NCI-H187 (cell line): ENCODE measurements at places on chromosomes 7 and 10.

- no peak for DNase-seq
Observed at GRCh38 chr10:51321980-51322379, 247.7 kb downstream of the PRKG1 start.

GRCh38 chr7:72334066-72334465 lies 78.1 kb downstream of the CALN1 start:
- DNase-seq: no peak

GRCh38 chr7:105675934-105676371 lies 94.7 kb upstream of the EFCAB10 start:
- DNase-seq: peak; percentile 54

DNA sequence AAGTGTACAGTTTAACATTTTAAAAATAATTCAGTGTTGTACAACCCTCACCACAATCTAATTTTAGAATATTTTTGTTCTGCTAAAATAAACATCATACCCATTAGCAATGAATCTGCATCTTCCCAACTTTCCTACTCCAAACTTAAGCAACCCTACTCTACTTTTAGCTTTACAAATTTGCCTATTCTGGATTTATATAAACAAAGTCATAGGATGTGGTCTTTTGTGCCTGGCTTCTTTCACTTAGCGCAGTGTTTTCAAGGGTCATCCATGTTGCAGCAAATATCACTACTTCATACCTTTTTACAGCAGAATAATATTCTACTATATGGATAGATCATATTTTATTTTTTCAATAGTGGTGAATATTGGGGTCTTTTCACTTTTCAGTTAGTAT lies 18.9 kb downstream of the CALML3 start:
- no peak for DNase-seq

DNA sequence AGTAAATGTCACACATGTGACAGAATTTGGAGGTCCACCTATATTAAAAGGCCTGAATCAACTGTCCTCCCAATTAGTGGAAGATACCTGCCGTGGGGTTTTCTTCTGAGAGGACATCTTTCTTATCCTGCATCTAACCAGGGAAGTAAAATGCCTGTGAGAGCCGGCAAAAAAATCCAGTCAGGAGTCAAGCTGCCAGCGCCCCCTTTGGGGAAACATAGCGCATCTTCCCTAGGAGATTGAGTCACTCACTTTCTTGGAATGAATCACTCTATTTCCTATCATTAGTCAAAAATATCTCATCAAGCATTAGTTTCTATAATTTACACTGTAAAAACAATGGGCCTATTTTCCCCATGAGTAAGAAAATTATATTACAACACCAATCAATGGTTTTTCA lies 66.4 kb upstream of the ANK3 start:
- no peak for DNase-seq

- no peak for DNase-seq
Observed at GRCh38 chr7:32616625-32617024, 121.3 kb downstream of the AVL9 start.

DNA sequence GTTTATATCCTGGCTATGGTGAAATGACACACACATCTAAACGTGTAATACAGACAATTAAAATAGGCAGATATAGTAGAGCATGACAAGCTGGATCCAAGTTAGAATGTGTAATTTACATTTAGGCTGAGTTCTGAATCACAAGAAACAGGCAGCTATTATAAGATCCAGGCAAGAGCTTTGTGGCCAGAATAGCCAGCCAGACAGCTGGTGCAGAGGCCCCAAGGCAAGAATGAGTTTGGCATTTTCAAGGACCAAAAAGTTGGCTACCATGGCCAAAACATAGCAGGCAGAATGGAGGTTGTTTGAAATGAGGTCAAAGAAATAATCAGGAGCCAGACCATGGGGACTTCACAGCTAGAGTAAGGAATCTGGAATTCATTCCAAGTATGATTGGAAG lies 281.7 kb downstream of the MTERF1 start:
- DNase-seq: no peak

DNA sequence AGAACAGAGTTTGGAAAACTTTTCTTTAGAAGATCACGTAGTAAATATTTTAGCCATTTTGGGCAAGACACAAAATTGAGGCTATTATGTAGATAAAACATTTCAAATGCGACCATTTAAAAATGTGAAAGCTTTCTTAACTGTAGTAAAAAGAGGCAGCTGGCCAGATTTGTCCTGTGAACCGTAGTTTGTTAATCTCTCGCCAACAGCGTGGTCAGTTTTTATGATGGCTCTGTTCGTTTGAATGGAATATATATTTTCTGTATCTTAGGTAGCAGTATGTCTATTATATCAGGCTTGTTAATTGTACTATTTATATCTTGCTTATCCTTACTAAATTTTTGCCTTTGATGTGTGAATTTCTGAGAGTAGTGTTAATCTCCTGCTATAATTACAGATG lies 124.9 kb downstream of the CCSER2 start:
- DNase-seq: no peak

- DNase-seq: no peak
Observed at GRCh38 chr10:44860811-44861736, 50.1 kb upstream of the TMEM72 start.

GRCh38 chr10:81127931-81128330 lies 590.2 kb downstream of the SH2D4B start:
- DNase-seq: no peak

- DNase-seq: no peak
Observed at GRCh38 chr7:8254667-8255066, 7.3 kb downstream of the ICA1 start.

DNA sequence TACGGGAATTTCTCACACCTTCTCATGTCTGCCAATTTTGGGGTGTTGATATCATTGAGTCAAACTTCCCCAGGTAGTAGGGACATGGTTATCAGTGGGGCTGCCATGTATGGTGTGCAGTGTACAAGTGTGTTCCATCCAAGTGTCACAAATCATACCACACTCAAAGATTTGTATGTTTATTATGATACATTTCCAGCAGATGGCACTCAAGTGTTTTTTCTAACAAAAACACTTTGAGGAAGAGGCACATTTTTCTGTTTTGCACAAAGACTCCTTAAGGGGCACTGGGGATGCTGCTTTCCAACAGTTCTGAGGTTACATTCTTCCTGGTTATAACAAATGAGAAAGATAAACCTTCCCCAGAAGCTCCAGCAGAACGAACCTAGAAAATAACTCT lies 414.5 kb downstream of the REEP3 start:
- DNase-seq: no peak

GRCh38 chr10:12510501-12510941 lies 161.2 kb downstream of the CAMK1D start:
- DNase-seq: no peak

DNA sequence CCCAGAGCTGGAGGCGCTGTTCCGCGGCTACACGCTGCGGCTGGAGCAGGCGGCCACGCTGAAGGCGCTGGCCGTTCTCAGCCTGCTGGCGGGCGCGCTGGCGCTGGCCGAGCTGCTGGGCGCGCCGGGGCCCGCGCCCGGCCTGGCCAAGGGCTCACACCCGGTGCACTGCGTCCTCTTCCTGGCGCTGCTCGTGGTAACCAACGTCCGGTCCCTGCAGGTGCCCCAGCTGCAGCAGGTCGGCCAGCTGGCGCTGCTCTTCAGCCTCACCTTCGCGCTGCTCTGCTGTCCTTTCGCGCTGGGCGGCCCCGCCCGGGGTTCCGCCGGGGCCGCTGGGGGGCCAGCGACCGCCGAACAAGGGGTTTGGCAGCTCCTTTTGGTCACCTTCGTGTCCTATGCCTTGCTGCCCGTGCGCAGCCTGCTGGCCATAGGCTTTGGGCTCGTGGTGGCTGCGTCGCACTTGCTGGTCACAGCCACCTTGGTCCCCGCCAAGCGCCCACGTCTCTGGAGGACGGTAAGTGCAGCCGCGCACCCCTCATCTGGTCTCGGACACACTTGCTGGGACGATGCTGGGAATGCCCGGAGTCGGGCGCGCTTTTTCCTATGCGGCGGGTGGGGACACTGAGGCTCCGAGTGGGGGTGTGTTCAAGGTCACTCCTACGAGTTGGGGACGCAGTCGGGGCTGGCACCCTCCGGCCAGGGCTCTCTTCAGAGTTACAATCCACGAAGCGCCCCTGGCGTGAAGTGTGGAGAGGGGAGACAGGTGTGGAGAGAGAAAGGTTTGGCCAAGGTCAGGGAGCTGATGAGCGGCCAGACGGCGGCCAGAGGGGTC lies 717 bp downstream of the ADCY1 start:
- DNase-seq: no peak

DNA sequence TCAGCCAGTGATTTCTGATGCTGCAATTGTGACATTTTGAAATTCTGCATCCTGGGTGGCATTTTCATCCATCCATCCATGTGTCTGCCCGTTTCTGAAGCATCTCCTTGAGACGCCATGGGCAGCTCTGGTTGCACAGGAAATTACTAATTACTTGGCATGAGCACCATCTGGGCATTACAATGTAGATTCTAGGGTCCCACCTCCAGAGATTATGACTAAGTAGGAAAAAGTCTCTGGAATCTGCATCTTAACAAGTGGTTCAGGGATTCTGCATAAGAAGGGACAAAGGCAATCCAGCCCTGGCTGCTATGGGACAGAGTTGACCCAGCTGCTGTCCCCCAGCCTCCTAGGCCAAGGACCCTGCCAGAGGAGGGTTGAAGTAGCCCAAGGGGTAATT lies 65.3 kb downstream of the CUZD1 start:
- no peak for DNase-seq

- DNase-seq: no peak
Observed at GRCh38 chr10:1735562-1735961, 1.8 kb downstream of the ADARB2 start.

DNA sequence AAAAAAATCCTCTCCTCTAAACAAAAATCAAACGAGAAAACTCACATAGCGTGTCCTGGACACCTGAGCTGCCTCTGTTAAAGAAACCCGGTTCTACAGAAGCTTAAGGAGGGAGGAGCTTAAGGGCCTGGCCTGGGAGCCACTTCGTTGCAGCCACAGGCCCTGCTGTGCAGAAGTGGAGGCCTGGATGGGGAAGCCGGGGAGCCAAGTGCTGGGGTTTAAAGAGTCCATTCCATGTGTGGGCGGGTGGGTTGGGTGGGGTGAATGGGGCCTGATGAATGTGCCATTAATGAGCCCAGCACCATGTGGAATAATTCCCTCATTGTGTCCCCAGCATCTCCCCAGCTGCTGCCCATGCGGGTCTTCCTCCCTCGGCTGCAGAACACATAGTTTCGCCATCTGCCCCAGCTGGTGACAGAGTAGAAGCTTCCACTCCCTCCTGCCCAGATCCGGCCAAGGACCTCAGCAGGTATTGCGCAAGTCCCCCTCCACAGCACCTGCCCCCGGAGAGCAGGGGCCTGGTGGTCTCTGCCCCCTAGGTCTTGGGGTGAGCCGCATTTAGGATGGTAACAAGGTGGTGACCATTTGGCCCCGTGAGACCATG lies 127.8 kb upstream of the BTBD16 start:
- no peak for DNase-seq

DNA sequence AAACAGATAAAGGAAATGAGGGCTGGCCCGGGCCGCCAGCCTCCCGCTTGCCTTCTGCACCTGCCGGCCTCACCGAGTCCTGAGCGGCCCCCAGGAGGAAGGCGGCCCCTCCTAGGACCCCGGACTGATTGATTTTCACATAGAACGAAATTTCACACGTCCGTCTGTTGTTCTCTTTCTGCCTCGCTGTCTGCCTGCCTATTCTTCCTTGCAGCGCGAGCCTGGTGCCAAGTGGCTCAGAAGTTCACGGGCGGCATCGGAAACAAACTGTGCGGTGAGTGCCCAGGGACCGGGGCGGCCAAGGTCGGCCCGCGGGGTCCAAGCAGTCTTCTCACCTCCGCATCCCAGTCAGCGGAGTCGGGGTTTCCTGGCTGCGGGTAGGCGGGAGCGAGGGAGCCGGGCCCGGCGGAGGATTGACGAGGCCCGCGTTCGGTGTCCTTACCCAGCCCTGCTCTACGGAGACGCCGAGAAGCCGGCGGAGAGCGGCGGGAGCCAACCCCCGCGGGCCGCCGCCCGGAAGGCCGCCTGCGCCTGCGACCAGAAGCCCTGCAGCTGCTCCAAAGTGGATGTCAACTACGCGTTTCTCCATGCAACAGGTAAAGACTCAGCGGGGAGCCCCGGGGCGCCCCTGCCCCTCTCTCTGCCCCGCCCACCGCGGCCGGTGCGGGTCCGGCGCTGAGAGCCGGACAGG lies 967 bp downstream of the GAD2 start:
- DNase-seq: no peak
